Stimulated activated CD4-positive, alpha-beta T cell treated with anti-CD3 and anti-CD28 coated beads, Interleukin-12 subunit alpha, Interleukin-12 subunit beta, amount 100 ng/mL, for 4 hours (primary cell): ENCODE measurements at places on chromosomes 11 and 22.

DNA sequence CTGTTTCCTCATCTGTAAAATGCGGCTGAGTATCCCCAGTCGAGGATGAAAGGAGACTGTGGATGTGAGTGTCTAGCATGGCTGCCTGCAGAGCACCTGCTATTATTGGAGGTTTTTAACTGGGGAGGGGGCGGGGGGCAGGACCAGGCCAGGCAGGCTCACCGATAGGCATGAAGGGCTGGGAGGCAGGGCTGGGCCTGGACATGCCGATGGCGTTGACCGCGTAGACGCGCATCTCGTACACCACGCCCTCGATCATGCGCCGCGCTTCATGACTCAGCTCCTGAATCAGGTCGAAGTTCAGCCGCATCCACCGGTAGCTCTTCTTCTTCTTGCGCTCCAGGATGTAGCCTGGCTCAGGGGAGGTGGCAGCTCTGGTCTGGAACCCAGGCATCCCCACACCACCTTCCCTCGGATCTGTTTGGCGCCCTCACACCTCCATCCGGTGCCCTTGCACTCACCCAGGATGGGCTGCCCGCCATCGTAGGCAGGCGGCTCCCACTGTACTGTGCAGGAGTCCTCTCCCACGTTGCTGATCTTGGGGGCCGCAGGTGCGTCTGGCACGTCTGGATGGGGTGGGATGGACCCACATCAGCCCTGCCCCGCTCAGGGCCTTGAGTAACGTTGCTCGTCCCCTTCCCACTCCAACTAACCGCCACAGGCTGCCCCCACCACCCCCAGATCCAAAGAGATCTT, 15.1 kb downstream of the MYBPC3 start:
- DNase-seq, result no peak

DNA sequence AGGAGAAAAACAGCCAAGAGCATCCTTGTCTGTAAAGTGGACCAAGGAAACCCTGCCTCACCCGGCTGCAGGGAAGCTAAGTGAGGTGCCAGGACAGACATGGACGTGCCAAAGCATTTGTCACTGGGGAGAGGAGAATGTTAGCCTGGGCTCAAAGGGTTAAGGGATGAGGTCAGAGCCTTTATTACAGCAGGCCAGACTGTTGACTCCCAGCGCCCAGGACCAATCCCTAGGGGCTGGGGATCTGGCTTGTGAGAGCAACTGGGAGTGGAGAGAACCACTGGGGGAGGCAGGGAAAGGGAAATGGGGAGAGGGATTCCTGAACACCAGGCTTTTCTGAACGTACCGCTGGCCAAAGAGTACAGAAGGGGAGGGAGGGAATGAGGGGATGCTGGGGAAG, 2.6 kb downstream of the CHRM1 start:
- DNase-seq, result no peak

DNA sequence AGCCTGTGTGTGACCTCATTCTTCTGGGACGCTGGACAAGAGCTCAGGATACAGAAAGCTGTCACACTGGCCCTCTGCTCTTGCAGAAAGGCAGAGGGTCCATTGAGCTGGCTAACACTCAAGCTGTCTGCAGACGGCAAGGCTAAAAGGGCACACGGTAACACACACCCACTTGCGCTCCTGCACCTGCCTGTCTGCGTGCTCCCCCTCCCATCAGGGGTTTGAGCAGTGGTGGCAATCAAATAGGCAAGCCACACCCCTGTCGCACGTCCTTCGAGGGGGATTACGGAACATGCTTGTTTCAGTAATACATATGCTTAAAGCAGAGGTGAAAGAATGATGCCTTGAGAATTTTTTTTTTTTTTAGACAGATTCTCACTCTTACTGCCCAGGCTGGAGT, 7.1 kb upstream of the QSER1 start:
- no peak for DNase-seq

DNA sequence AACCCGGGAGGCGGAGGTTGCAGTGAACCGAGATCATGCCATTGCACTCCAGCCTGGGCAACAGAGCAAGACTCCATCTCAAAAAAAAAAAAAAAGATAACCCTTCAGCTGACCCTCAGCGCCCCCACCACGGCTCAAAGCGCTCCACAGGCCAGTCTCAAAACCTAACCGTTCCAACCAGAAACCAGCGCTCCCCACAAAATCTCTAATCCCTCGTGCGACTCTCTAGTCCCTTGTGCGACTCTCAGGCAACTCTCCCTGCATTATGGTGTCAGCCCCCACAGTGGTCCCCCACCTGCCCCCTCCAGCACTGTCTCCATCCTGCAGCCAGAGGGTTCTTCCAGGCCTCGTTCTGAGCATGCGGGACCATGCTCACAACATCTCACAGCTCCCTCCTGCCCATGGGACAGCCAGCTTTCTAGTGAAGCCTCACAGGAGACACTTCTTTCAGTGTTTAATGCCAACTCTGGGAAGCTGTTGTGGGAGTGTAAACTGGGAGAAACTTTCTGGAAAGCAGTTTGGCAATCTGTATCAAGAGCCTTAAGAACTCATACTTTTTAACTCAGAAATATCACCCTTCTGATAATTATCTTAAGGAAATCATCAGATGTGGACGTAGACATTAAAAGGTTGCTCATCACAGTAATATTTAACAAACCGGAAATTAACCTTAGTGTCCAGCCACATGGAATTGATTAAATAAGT, 4.2 kb upstream of the RASGRP2 start:
- no peak for DNase-seq

DNA sequence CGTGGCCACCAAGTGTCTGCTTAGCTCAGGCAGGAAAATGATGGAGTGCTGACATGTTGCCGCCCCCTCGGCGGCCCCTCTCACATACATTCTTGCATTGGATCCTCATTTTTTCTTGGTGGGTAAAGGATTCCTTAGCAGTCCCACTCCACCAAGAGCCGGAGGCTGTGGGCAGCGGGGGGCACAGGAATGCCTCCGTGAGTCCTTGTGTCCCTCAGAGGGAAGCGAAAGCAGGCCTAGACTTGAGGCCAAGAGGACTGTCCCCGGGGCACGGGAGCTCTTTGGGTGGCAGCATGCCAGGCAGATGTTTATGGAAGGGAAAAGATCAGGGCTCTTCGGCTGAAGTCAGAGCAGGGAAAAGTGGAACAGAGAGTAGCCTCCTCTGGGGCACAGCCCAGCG, 21.6 kb downstream of the LRFN4 start:
- DNase-seq, result no peak

GRCh38 chr11:72454791-72455190, 20.5 kb upstream of the CLPB start:
- no peak for DNase-seq

DNA sequence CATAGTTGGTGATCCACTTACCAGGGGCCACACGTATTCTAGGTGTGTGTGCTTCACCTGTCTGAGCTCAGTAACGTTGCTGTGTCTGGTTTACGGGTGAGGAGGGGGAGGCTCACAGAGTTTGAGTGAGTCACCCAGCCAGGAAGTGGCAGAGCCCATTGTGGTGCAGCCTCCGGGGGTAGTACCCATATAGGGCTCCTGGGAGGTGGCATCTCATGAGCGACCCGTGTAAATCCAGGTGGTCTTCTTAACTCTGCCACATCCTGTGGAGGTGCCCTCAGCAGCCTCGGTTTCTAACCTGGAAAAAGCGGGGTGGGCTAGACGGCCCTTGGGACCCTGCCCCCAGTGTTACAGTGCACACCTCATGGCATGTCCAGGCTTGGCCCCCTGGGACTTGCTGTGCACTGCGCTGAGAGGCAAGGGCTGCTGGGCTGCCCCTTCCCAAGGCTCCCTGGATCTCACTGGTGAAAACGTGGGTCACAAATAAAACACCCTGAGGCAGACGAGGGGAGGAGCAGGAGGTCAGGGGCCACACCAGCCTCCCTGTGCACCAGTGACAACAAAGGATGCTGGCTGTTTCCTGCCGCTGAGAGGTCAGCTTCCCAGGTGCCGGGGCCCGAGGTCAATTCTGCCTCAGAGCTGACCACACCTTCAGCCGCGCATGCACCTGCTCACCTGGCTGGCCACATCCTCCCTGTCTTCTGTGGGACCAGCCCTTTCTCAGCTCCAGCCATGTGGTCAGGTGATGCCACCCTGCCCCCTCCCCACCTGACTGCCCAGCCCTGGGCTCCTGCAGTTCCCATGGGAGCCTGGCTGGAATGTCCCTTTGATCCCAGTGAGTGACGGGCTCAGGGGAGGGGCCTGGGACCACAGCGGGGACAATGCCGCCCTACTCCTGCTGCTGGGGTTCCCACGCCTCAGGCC, 305.1 kb downstream of the CTTN start:
- no peak for DNase-seq

DNA sequence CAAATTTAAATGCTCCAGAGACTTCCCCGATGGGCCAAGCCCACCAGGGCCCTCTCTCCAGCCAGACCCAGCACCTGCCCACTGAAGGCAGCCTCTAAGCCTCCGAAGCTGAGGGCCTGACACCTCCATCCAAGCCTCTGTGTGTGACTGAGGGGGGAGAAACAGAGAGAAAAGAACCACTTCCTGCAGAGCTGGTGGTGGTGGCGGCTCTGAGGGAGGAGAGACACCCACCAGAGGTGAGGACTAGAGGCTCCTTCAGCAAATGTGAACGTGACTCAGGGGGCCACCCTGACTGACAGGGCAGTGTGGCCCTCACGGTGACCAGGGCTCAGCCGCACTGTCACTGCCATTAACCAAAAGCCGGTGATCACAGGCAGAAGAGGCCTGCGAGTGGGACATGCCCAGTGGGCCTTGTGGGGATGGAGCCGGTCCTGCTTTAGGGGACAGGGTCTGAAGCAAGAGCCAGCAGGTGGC, 31.0 kb upstream of the CD5 start:
- no peak for DNase-seq

GRCh38 chr11:21556926-21557325, 636.0 kb upstream of the ANO5 start:
- no peak for DNase-seq

GRCh38 chr11:124454552-124454951, 9.1 kb upstream of the OR8B8 start:
- no peak for DNase-seq

DNA sequence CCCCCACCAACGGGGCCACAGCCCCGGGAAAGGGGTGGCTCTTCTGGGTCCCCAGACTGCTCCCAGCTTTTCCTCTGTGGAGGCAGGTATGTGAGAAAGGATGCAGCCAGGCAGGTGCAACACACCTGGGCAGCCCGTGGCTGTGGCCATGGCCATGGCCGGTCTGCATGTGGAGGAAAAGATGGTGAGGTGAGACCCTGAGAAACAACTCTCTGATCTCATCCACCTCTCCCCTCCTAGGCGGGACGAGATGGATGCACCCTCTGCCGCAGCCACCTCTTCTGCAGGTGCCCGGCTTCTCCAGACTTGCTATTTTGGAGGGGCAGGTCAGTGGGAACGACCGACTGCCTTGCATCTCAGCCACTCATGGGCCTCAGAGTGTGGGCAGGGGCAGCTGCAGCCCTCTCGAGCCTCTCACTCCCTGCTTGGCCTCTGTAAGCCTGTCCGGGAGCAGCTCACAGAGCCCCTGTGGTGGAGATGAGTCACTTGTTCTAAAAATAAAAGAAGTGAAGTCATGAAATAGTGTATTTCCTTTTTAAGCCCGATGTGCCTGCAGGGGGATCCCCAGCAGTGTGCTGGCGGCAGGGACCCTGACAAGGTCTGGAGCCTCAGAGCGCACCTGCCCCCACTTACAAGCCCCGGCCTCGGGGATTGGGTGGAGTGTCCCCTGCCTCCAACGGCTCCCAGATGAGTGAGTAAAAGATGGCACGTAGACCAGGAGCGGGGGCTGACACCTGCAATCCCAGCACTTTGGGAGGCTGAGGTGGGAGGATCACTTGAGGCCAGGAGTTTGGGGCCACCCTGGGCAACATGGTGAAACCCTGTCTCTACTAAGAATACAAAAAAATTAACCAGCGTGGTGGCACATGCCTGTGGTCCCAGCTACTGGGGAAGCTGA, 10.7 kb downstream of the SMIM38 start:
- peak; percentile 55 for DNase-seq

- DNase-seq, result no peak
Observed at GRCh38 chr11:95908826-95909225, 15.1 kb downstream of the MTMR2 start.

DNA sequence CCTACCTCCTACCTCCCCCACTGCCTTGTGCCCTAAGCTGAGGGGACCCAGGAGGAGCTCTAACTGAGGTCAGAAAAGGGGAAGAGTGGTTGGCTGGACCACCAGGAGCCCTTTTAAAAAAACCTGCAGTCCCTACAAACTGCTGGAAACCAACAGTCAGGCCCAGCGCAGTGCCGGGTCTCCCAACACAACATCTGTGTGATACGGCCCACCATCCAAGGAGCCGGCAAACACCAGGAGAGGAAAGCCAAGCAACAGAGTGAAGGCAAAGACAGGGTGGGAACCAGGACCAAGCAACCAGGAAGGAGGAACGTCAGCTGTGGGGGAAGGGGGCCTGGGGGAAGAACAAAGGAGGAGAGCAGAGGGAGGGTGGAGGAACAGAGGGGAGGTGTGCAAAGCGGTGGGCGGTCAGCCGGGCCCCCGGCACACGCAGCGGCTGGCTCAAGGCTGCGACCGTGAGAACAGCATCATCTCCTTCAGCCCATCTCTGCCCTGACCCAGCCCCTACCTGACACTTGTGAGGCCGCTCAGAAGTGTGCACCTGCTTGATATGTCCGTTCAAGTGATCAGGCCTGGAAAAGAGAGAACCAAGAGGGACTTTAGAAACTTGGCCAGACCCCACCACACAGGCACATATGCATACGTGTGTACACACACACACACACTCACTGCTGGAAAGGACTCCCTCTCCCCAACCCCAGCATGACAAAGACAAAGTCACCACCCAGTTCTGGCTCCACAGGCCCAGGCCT, 3.6 kb downstream of the PATZ1 start:
- no peak for DNase-seq

DNA sequence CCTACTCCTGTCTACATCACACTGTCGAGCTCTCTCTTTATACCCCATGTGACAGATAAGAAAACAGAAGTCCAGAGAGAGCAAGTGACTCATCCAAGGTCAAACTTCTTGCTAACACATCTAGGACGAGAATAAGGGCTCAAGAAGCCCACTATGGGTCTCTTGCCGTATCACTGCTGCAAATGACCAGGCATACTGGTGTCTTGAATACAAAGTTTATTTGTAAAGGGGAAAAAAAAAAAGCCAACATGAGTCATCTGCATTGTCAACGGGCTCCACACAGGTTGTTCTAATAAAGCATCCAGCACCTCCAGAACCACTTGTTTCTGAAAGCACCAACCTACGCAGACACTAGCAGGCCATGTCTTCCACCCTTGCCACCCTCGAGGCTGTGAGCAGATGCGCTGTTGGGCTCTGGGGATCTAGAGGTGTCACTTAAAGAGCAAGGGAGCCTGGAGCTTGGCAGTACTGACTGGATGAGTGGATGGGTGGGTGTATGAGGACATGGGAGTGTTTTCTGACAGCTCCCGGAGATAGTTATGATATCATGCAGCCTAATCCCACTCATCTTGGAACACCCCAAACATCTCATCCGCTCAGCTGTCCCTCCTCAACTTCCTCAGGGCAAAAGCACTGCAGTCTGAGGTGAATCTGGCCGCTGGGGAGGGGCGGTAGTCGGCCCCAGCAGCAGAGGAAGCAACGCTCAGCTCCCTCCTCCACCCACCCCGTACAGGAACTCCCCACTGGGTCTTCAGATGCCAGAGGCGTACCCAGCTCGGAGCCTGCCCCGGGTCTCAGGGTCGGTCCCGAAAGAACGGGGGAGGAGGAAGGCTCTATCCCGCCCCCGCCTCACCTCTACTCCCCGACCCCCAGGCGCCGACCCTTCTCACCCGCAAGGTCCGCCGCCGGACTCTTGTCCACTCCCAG, 1.0 kb downstream of the SMCO4 start:
- DNase-seq, result peak; percentile 29

GRCh38 chr11:24593332-24593731, 96.5 kb downstream of the LUZP2 start:
- no peak for DNase-seq

- DNase-seq, result no peak
Observed at GRCh38 chr11:119340335-119341221, at the start of gene C1QTNF5. Gene C1QTNF5 (minus strand): TSS chr11:119340883. CDS start chr11:119340397, 486 bp downstream.

GRCh38 chr11:118953265-118953664, 2.8 kb upstream of the UPK2 start:
- no peak for DNase-seq
